Activated CD4-positive, CD25-positive, alpha-beta regulatory T cell treated with anti-CD3 and anti-CD28 coated beads, Interleukin-2, amount 50 U/mL, for 16 hours (primary cell): ENCODE measurements at places on chromosomes 5 and 9.

DNA sequence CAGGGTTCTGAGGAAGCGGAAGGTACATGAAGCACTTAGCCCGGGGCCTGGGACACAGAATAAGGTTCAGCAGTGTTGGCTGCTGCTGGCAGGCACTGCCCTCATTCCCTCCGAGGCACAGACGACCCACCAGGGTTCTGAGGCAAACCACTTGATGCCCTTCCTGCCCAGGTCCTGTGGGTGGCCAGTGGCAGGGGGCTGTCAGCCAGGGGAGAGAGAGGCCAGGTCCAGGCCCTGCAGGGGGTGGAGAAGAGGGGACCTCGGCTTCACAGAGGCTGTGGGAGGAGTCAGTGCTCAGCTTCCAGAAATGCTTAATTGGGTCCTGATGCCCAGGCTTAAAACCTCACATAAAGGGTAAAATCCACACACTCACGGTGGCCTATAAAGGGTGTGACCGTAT, 4.4 kb upstream of the ZDHHC12 start:
- DNase-seq = no peak

GRCh38 chr5:34680896-34681295, 24.8 kb downstream of the RAI14 start:
- DNase-seq = no peak

GRCh38 chr5:149210225-149210624, 61.4 kb upstream of the AFAP1L1 start:
- no peak for DNase-seq

GRCh38 chr9:79939819-79940218, 368.1 kb downstream of the TLE4 start:
- no peak for DNase-seq

DNA sequence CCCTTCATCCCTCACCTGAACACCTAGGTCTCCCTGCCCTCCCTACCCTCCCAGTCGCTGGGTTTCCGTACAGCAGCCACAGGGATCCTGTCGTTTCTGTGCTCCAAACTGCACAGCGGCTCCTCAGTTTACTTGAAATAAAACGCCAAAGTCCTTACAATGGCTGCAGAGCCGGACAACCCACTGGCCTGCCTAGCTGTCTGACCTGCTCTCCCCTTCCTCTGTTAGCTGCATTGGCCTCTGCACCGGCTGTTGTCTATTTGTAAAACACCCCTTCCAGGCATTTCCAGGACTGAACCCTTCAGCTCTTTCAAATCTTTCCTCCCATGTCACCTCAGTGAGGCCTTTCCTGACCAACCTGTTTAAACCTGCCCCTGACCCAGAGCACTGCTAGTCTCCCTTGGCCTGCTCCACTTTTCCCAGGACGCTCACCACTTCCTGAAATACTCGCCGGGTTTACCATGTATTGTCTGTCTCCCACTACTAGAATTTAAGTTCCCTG, 9.1 kb upstream of the MGAT1 start:
- no peak for DNase-seq

DNA sequence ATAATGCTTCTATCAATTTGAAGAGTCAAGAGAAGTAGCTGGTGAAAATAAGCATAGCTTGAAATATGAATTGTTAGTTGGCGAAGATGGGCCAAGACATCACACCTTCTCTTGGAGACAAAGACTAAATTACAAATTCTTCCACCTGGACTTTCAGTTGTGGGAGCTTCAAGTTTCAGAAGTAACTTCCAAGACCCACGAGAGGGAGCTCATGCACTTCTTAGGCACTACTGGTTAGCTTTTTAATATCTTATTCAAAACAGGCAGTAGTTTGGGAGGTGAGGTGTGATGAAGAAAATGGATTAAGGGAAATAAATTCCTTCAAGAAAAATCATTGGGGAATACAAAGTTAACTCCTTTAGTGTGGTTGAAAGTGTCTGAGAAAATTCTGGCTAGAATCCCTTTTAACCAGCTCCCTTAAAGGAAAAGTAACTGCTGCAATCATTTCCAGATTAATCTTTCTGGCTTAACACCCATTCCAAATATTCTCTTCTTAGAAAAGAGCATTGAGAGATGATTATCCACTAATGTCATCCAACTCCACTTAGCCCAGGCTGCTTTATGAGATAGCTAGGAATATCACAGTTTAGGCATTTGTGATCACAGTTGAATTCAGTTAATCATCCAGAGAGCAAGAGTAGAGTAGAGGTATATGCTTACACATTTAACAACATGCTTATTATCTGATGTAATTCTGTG, 139.5 kb upstream of the DMRTA1 start:
- DNase-seq = no peak

DNA sequence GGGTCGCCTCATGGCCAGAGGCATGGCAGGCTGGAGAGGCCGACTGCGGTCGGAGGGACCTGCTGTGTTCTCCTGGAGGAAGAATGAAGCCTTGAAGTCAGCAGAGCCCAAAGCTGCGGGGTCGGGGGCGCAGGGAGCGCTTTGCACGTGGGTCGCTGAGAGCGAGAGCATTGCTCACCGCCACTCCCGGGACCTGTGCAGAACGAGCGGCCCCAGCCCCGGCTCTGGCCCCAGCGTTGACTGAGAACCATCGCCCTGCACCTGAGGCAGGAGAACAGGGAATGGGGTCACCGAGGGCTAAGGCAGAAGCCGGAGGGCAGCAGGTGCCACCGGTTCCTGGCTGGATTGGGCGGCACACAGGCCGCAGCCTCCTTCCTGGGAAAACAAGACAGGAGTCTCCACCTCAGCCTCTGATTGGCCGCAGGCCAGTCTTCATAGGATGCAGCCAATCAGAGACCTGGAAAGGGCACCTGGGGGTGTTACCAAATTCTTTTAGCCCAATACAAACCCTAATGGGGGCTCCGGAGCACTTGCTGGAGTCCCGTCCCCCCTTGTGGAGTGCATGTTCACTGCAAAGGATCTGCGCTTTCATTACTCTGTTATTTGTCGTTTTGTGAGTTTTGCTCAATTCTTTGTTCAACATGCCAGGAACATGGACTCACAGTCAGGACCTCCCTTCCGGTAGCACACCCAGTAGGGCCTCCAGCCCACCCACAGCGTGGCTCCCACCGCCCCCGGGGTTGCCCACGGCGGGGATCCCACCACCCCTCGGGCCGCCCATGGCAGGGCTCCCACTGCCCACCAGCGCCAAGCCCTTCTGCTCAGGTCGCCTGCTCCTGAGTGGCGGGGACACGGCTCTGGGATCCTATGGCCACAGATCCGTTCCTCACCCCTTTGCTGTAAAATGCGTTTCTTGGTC, 24.7 kb upstream of the SLC6A19 start:
- no peak for DNase-seq

DNA sequence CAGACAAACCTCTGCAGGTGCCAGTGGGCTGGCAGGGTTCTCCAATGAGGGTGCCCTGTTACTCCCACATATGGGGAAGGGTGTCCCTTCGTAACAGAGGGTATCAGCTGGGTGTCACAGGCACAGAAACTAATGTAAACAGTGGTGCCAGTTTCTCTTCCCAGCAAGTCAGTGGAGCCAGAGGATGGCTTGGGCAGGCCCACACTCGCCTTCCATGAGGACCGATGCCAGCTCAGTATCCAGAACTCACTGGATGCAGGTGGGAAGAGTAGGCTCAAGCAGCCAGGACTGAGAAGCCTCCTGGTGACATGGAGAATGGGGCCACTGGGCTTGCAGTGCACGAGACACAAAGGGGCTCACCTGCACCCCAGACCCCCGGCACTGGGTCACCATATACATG, 30.4 kb downstream of the FSTL4 start:
- no peak for DNase-seq

GRCh38 chr5:40346901-40347300, 332.8 kb upstream of the PTGER4 start:
- no peak for DNase-seq

DNA sequence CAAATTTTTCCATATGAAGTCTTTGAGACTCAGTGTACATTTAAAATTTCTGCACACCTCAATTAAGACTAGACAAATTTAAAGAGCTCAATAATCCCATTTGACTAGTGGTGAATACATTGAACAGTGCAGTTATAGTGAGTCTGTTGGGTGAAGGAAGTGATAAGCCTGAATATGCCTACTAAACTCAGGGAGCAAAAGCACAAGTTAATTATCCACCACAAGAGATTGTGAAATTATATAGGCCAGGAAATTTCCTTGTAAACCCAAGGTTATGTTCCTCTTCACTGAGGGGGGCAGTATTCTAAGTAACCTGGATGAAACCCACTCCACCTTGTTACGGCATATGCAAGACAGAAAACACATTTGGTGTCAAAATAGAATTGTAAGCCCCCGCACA, 612.9 kb upstream of the DAB2 start:
- DNase-seq = no peak

DNA sequence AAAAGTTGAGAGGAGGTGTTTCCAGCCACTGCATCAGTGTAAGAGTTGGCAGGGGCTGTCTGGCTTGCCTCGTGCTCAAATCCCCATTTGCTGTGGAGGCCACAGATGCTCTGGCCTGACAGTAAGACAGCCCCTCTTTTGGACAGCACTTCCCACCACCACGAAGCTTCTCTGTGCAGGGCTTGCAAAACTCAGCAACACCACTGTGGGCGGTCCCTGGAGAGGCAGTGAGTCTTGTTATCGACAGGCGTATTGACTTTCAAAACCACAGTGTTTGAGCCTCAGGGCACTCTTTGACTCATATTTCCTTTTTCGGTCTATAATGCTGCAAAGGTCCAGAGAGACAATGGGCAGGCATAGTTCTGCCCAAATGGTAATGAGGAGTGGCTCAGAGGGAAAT, 539.5 kb downstream of the EBF1 start:
- DNase-seq = no peak

DNA sequence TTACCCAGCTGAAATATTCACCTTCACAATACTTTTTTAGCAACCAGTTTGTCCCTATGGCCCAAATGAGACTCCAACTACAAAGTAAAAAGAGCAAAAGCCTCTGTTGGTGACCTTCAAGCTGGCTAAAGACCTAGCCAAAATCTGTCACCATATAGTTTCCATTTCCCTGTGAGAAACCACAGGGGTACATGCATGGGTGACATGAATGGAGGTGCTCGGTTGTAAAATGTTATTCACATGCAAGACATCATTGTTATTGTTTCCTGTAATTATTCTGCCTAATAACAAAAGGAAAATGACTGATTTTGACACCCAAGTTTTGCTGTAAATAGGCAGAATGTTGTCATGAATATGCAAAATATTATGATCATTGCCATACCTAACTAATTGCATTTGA, 285.3 kb downstream of the ZNF608 start:
- DNase-seq = no peak

GRCh38 chr5:172106511-172107356, 81.3 kb downstream of the STK10 start:
- peak; percentile 50 for DNase-seq

DNA sequence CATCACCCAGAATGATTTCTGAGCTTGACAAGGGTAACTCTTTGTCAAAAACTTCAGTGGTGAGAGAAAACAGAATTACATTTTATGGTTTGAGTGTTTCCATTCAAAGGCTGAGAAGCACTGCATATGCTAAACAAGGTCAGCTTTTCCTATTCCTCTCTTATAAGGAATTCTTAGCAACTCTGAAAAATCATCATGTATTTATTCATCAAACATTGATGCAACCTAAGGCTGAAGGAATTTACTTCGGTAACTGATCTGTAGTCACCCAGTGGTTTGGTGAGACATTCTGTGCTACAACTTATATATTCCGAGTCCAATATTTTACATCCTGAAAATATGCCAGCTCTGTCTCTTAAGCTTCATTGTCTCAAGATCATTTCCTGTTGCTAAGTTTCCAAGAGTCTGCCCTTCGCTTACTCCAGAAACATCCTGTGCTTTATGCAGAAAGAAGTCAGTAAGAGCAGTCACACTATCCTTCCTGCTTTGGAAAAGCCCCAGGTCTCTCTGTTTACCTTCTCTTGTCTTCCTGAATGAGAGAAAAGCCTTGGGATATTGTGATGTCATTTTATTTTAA, 176.6 kb upstream of the TBCA start:
- DNase-seq = no peak

DNA sequence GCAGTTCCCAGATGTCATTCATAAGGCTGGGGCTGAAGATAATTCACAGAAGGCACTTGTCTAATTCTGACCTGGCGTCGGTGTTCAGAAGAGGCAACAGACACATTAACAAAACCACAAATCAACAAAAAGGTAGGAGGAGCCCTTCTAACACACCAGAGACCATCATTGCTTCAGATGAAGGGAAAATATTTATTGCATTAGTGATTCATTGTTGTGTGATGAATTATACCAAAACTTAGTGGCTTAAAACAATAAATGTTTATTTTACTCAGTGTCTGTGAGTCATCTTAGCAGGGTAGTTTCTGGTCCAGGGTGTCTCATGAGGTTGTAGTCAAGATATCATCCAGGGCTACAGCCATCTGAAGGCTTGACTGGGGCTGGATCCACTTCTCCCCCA, 91.3 kb upstream of the KIF2A start:
- DNase-seq = no peak
